ENCODE measurements at places on chromosomes 7 and 10.

DNA sequence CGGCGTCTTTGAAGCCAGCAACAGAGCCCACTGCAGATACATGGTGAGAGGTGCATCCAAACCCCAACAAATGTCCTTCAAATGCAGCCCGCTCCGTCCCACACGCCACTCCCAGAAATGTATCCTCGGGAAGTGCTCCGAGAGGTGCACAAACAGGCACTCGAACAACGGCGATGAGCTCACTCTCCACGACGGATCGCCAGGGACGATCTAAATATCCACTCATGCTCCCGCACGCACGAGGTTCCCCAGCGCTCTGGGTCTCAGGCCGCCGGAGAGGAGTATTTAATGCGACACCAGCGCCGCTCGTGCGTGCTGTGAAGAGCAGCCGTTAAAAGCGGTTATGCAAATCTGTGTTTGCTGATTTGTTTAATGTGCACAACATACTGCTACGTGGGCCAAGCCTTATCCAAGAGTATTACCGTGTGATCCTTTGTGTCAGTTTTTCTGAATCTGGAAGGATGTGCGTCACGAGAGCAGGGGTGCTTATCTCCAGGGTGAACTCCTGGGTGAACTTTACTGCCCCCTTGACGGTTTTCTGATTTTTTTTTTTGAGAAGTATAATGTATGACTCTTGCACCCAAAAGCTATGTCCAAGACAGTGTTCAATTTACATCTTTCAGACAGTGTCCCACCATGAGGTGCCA, 48.5 kb upstream of the PPP2R2D start:
- DNase-seq = no peak

GRCh38 chr10:75508239-75508813, 76.9 kb downstream of the LRMDA start:
- DNase-seq = no peak

- DNase-seq = no peak
Observed at GRCh38 chr7:103690242-103690974, 244.4 kb upstream of the SLC26A5 start.

- peak; percentile 37 for DNase-seq
Observed at GRCh38 chr10:43137717-43138020, 576 bp upstream of the CSGALNACT2 start.
